Stimulated activated CD8-positive, alpha-beta memory T cell treated with anti-CD3 and anti-CD28 coated beads, Interleukin-15, amount 100 ng/mL, for 48 hours (primary cell): ENCODE measurements at places on chromosomes 1 and 21.

GRCh38 chr1:228283043-228283371, 75.2 kb downstream of the OBSCN start:
- DNase-seq, result no peak

GRCh38 chr1:186754542-186755145, 74.1 kb upstream of the PLA2G4A start:
- DNase-seq, result no peak

DNA sequence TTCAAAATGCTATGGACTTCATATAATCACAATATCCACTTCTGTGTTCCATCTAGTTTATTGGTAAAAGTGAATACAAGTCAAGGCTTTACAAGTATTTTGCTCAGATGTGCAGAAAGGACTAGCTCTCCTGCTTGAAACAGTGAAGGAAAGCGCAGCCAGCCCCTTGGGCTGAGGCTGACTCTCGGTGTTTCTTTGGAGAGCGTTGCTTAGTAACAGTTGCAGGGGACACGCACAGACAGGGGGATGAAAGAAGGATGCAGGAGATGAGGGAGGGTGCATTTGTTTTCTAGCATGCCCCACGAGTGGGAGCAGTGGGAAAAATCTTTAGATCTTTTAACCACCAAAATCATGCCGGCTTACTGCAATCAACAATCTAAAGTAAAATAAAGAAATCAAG, 9.1 kb downstream of the PYCR2 start:
- DNase-seq, result no peak

DNA sequence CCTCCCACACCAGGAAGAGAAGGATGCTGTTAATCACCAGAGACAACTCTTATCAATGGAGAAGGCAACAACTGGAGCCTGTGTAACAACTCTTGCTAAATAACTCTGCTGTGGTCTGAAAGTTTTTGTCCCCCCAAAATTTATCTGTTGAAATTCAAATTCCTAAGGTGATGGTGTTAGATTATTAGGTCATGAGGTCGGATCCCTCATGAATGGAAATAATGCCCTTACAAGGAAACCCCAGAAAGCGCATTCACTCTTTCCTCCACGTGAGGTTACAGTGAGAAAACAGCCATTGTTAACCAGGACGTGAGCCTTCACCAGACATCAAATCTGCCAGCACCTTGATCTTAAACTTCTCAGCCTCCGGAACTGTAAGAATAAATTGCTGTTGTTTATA, 141.9 kb upstream of the CXADR start:
- DNase-seq, result no peak

DNA sequence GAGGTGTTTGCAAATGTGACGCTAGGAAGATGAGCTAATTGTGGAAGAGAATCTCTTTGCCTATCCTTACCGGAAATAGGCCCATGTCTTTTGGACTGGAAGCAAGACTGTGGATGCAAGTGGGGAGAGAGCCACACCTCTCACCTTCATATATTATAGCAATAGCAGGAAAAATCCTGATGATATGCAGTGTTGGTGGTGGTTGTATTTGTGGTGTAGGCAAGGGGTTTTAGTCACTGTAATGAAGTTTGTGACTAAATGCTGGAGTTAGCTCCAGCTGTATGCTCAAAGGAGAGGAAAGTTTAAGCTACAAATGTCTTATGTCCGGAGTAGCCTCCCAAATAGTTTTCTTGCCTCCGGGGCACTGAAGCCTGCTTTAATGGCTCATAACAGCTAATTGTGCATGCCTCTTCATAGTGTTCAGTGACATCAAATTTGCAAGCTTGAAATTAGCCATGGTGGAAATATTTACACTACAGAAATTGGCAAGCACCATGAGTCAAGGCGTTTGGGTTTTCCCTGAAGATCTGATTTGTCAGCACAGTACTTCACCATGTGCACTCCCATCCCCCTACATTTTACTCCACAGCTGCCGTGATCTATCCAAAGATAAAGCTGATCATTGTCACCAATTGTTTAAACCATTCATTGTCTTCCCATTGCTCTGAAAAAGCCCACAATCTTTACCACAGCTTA, 102.6 kb upstream of the ZNF644 start:
- no peak for DNase-seq

DNA sequence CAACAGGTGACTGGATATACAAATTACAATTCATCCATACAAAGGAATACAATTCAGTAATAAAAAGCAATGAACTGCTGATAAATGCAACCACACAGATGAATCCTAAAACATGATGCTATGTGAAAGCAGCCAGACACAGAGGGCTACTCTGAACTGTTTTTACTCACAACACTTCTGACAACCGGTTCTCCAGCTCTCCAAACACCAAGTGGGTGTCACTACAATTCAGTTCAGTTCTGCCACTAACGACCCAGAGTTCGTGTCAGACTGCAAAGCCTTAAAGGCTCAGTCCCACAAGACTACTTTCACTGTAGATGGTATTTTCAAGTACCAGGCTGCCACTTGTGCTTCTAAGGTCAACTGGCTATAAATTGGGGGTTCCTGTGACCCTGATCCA, 119.4 kb downstream of the SLC16A1 start:
- DNase-seq, result no peak

GRCh38 chr1:91585982-91586381, 85.3 kb downstream of the CDC7 start:
- no peak for DNase-seq

- DNase-seq, result no peak
Observed at GRCh38 chr1:89147678-89148658, 22.1 kb upstream of the GBP2 start.

DNA sequence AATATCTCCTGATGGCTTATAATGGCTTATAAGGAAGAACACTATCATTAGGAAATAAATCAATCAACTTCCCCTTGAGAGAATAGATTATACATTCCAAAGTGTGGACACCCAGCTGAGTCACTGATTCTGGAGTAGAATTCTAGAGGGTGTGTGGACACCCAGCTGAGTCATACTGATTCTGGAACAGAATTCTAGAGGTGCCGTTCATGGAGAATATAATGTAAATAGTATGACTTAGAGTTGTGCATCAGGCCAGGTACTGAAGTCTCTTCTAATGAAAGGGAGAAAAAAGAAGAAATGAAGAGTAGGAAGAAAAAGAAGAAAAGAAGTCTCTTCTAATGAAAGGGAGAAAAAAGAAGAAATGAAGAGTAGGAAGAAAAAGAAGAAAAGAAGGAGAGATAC, 2.4 kb upstream of the USP33 start:
- DNase-seq, result no peak

DNA sequence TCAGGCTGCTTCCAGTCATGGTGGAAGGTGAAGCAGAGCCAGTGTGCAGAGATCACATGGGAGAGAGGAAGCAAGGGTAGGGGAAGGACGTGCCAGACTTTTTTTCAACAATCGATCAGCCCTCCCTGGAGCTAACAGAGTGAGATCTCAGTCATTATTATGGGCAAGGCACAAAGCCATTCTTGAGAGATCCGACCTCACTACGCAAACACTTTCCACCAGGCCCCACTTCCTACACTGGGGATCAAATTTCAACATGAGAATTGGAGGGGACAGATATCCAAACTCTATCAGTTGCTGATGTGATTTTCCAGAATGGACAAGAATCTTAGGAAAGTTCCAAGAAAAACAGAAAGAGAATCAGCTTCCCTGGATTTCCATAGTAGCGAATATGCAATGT, 60.5 kb downstream of the BACE2 start:
- no peak for DNase-seq

- no peak for DNase-seq
Observed at GRCh38 chr1:86035101-86035500, 121.5 kb downstream of the COL24A1 start.

GRCh38 chr1:21783679-21784603, 992 bp upstream of the USP48 start:
- no peak for DNase-seq

DNA sequence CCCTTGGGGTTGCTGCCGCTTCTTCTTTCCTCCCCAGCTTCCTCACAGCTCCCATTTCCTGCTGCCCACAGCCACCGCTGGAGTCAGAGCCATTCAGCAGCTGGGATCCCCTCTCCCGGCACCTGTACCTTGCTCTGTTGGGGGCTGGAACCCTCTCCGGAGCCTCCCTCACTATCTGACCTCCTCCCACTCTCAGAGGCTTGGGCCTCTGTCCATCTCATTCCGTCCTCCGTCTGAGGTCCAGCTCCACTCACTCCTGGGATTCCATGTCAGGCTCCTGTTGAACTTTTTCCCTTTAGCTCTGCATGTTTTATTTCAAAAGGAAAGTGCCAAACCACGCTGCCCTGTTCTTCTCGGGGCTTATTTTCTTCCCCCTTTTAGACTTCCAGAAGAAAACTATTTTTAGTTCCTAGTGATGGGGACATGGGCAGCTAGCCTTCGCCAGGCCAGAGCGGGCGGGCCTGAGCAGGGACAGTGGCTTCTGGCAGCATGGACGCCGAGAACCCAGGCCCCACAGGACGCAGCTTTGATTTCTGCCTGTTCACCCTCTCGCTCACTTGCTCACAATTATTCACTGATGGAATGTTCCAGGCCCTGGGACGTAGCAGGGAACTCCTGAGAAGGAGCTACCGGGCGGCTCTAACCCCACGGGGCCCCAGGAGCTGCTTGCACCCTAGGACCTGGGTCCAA, 79.2 kb downstream of the ARHGEF10L start:
- DNase-seq, result no peak

DNA sequence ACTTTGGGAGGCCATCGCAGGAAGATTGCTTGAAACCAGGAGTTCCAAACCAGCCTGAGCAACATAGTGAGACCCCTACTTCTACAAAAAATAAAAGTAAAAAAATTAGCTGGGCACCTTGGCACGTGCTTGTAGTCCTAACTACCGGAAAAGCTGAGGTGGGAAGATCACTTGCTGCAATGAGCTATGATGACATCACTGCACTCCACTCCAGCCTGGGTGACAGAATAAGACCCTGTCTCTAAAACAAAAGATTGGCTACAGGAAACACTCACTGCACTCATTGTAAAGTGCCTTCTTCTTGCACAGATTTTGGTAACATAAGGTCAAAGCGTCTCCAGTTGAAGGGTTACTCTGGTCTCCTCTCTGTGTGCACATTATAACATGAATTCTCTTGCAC, 305.7 kb downstream of the TM2D1 start:
- DNase-seq, result no peak

DNA sequence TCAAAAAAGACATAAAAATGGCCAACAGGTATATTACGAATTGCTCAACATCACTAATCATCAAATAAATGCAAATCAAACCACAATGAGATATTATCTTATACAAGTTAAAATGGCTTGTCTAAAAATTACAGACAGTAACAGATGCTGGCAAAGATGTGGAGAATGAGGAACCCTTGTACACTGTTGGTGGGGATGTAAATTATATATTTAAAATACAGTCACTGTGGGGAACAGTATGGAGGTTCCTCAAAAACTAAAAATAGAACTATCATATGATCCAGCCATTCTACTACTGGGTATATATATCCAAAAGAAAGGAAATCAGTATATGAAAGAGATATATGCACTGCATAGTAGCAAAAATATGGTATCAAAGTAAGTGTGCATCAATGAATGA, 1037.2 kb upstream of the B3GALT2 start:
- no peak for DNase-seq

DNA sequence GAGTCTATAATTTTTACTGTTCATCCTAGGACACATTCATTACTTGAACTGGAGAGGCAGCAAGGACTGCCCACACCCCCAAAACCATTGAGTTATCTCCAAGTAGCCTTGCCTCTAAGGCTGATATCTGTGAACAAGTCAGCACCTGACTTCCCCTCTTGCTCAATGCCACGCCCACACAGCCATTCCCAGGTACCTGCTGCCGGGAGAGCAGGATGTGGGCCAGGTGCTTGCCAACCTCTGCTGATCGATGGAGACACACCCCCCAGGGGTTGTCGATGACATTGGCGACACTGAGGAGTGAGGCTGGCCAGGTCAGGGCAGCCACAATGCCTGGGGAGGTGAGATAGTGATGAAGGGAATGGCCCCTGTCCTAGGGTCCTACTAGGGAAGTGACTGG, 60.1 kb downstream of the TMCO4 start:
- DNase-seq, result no peak

DNA sequence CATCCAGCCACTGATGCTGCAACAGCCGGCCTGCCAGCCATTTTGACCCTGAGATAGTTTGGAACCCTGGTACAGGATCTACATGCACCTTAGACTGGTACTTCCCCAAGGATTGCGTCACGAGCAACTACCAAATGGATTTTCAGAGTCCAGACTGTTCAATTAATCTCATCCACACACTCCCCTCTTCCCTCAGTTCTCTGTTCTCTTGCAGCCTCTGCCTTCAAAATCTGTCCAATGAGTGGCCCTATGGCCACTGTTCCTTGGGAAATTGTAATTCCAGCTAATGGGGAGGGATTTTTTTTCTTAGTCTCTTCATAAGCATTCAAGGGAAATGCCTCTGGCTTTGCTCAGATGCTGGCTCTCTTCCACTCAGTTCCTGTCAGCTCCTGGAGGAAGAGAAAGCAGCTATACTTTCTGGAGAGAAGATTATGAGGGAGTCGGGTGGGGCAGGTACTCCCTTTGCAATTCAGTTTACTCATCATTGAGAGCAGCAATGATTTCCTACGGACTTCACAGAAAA, 19.8 kb upstream of the UAP1 start:
- no peak for DNase-seq

DNA sequence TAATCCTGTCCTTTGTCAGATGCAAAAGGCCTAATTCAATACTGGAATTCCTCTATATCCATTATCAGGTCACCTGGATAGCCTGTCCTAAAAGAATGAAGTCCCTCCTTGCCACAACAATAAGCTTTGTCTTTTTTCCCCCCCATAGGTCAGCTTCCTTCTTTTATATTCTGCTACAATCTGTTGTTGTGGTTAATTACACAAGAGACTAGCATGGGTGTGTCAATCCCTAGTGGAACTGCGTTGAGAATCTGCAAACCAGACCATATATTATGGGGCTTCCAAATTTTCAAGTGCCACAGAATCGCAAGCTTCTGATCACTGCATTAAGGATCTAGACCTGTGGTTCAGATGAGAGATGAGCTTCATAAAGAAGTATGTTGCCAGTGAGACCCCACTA, 349.6 kb downstream of the SMYD3 start:
- no peak for DNase-seq

GRCh38 chr1:190540366-190540765, 62.7 kb upstream of the BRINP3 start:
- no peak for DNase-seq

GRCh38 chr1:229056046-229056445, 214.9 kb upstream of the RAB4A start:
- no peak for DNase-seq

GRCh38 chr21:38494703-38495102, 3.6 kb downstream of the ERG start:
- no peak for DNase-seq
